D721Med (cell line): ENCODE measurements at places on chromosomes 6 and 20.

- peak; percentile 49 for DNase-seq
Measured at GRCh38 chr20:58852543-58853271, at the start of gene GNAS. GNAS (plus strand) TSS chr20:58852716.

DNA sequence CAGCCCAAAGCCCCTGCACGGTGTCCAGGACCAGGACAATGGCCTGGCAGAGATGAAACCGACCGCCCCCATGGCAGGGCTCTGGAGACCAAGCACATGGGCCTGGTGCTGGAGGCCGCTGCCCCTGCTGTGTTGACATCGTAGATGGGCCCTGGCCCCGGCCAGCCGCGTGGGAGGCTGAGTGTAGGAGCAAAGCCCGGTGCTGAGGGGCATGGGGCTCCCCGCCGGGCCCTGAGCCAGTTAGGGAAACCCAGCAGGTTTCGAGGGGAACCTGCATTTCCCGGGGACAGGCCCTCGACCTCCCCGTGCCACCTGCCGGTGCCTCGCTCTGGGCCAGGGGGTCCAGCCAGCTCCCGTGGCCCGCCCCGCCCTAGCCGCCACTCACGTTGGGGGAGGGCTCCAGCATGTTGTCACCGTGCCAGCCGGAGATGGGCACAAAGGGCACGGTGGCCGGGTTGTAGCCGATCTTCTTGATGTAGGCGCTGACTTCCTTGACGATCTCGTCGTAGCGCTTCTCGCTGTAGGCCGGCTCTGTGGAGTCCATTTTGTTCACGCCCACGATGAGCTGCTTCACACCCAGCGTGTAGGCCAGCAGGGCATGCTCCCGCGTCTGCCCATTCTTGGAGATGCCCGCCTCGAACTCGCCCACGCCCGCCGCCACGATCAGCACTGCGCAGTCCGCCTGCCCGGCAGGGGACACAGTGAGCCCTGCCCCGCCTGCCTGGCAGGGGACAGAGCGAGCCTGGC, 4.3 kb downstream of the EEF1A2 start:
- DNase-seq: no peak

GRCh38 chr6:126040394-126040793, 54.1 kb downstream of the TRMT11 start:
- DNase-seq: no peak

DNA sequence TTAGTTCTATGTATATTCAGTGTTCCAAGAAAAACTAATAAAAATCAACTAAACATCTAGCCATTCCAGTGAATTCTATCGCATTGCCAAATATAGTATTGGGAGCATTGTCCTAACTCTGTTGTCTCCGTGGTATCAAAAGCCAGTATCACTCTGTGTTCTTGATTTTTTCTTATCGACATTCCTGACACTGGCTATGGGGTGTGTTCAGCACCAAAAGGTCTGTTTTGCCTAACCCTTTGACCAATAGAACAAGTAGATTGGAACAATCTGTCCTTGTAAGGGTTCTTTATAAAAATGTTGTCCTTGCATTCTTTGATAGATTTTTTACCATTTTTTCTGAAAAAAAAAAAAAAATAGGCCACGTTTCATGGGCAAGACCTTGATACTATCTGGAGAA, 161.5 kb downstream of the TSHZ2 start:
- no peak for DNase-seq

DNA sequence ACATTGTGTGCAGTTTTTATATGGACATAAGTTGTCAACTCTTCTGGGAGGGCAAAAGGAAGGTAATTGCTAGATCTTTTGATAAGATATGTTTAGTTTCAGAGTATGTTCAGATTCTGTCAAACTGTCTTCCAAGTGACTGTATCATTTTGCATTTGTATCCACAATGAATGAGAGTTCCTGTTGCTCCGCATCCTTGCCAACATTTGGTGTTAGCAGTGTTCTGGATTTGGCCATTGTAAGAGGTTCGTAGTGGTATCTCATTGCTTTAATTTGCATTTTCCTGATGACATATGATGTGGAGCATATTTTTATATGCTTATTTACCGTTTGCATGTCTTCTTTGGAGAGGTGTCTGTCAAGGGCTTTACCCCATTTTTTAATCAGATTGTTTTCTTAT, 150.2 kb downstream of the CDKAL1 start:
- no peak for DNase-seq

GRCh38 chr6:129936329-129937165, 75.4 kb upstream of the TMEM244 start:
- DNase-seq: no peak

- no peak for DNase-seq
Measured at GRCh38 chr20:47466704-47467459, 34.8 kb upstream of the NCOA3 start.

GRCh38 chr6:45704056-45704800, 311.4 kb downstream of the CLIC5 start:
- DNase-seq: no peak

DNA sequence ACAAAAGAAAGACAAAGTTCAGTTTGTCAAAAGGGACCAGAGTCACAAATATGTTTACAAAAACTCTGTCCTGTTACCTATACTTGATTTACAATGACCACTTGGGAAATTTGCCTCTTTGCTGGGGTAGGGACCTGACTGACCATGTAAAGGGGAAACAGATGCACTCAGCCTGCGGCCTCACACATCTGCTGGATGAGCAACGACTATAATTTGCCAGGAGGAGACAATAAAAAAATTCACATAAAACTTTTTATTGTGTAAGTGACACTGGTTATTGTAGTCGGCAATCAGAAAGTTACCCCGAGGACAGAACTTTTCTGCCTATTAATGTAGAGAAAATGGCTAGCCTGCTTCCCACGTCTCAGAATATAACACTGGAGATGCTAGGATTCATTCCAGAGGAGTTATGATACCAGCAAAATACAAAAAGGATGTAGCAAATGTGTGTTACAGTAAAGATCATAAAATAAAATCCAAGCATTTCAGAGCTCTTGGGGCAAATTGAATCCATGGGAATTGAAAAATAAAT, 415.4 kb upstream of the SPTLC3 start:
- no peak for DNase-seq

- DNase-seq: no peak
Measured at GRCh38 chr6:16090452-16090851, 38.4 kb upstream of the MYLIP start.
